Dorsolateral prefrontal cortex (tissue), 122 donors: ENCODE measurements at places on chromosomes 1 and 21.

GRCh38 chr21:45432575-45433255 is 27.8 kb downstream of the COL18A1 start:
- DNase-seq: no peak

DNA sequence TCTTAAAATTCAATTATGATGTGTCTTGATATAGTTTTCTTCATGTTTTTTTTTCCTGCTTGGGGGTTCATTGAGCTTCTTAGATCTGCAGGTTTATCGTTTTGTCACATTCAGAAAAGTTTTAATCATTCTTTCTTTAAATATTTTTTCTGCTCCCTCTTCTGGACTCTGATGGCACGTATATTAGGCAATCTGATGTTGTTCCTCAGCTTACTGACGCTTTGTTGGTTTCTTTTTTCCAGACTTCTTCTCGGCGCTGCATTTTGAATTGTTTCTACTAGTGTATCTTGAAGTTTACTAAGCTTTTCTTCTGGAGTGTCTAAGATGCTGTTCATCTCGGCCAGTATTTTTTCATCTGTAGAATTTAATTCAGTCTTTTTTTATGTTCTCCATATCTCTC is 44.8 kb upstream of the FMOD start:
- DNase-seq: no peak

DNA sequence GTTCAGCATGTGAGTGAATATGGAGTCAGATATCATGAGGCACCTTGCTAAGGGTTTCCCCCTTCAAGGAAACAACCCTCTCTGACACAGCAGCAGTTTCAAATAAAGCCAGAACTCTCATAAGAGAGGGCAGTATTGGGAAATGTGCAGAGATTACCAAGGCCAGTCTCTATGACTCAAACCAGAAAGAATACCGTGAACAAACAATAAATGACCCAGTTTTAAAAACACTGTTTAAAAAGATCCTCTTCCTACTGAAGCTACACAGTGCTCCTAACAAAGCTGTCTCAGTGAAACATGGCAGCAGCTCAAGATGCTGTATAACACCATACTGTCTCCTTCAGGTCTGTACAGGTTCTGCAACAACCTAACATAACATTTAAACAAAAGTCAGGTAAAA is 102.6 kb downstream of the KIAA0319L start:
- DNase-seq: no peak

GRCh38 chr1:56625819-56626440 is 19.2 kb upstream of the PRKAA2 start:
- DNase-seq: no peak
